ENCODE measurements at places on chromosomes 3 and 15.

DNA sequence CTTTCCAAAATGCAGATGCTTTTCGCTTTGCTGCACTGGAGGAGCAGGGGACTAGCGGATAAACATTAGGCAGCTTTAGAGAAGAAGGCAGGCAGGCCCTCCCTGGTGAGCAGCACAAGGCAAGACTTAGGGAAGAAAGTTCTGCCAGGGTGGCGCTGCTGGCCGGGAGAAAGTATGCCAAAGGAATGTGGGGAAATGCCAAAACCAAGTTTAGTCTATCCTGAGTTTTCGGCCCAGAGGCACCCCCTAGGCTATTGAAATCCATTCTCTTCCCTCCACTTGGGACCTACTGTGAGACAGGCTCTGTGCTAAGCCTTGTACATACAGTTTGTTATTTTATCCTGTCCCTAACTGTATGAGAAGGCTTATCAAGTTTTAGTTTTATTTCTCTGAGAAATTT is 9.2 kb downstream of the SHC4 start:
- DNase-seq, result no peak

DNA sequence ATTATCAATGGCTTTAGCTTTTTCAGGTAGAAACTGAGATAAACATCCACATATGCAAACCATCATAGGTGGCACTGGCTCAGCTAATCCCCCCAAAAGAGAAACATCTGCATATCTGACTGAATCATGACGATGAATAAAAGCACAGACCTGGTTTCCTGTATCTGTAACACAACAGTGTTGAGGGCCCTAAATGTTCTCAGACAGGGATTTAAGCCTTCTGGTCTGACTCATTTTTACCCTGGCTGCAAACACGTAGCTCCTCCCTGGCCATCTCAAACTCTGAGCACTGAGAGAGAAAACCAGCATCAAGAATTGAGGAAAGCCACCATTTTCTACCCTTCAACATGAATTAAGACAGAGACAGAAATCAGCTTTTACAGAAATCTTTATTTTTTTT is 35.2 kb downstream of the GLB1 start:
- DNase-seq, result no peak

GRCh38 chr3:113287111-113287802 is 75.9 kb downstream of the BOC start:
- no peak for DNase-seq

DNA sequence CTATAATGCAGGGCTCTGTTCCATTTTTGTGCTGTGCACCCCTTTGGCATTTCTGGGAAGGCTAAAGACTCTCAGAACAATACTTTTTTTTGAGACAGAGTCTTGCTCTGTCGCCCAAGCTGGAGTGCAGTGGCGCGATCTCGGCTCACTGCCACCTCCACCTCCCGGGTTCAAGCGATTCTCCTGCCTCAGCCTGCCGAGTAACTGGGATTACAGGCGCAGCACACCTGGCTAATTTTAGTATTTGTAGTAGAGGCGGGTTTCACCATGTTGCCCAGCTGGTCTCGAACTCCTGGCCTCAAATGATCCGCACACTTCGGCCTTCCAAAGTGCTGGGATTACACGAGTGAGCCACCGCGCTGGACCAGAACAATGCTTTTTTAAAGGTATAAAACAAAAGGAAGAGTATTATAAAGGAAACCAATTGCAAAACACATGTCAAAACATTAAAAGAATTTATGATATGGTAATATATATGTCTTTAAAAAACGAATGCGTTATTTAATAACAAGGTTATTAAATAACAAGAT is 999 bp downstream of the SQOR start:
- DNase-seq, result no peak

GRCh38 chr15:63992300-63992699 is 54.0 kb downstream of the DAPK2 start:
- DNase-seq, result no peak

DNA sequence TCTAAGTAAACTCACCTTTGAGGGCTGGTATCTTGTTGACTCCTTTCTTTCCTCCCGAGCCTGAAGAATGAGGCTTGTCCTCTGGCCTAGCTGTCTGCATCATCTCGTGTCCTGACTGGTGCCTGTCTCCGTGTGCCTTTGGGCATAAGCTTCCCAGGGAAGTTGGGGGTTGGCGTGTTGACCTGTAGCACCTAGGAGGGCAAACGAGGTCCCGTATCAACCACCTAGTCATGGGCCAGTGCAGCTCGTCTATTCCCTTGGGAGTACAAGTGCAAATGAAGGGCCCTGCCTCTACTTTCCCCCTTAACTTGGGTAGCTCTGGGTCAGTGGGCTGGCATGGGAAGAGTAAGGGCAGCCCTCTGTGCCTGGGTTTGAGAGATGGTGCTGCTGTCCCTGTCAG is 8.7 kb downstream of the TEX264 start:
- DNase-seq, result no peak

DNA sequence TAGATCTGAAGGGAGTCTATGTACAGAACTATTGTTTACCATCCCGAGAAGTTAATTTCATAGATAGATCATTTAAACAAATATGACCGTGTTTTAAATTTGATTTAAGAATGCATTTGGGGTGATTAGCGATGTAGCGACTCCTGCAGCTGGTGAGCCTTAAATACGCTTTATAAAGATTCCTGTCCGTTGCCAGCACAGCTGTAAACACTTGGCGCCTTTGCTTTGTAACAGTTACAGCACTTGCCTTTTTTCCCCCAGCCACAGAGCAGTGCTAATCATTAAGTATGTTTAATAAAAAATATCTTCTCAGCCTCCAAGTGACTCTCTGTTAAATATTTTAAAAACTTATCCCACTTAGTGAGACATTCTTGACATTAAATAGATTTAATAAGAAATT is 333.8 kb downstream of the FEZF2 start:
- DNase-seq, result no peak

GRCh38 chr15:27382361-27383025 is 411.5 kb downstream of the GABRG3 start:
- no peak for DNase-seq
